ENCODE measurements at places on chromosomes 16 and 17.

- DNase-seq: no peak
Observed at GRCh38 chr16:46702030-46702429, 12.6 kb downstream of the ORC6 start.

GRCh38 chr16:78749745-78750268 is 650.4 kb downstream of the WWOX start:
- DNase-seq: no peak

- no peak for DNase-seq
Observed at GRCh38 chr17:57881143-57881542, 31.3 kb upstream of the MRPS23 start.

DNA sequence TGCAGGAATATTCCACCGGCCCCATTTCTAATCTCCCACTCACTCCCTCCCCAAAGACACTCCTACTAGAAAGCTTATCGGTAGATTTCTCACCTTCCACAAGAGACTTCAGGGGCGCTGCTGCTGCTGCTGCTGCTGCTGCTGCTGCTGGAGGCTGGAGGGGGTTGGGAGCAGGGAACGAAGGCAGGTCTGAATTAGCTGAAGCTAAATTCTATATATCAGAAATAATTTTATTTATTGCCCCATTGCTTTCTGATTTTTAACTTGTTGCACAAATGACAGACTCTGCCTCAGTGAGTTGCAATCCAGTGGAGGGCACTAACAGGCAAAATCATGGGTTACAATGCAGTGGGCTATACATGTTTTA is 25.8 kb upstream of the HLF start:
- DNase-seq: no peak

- no peak for DNase-seq
Observed at GRCh38 chr17:49931416-49932137, 37.4 kb upstream of the DLX4 start.

- DNase-seq: peak; percentile 79
Observed at GRCh38 chr16:57648581-57649442, 19.3 kb upstream of the ADGRG3 start.

- DNase-seq: no peak
Observed at GRCh38 chr17:79631640-79632431, 21.0 kb upstream of the RBFOX3 start.

- DNase-seq: no peak
Observed at GRCh38 chr16:24046442-24046841, 209.7 kb upstream of the CACNG3 start.

DNA sequence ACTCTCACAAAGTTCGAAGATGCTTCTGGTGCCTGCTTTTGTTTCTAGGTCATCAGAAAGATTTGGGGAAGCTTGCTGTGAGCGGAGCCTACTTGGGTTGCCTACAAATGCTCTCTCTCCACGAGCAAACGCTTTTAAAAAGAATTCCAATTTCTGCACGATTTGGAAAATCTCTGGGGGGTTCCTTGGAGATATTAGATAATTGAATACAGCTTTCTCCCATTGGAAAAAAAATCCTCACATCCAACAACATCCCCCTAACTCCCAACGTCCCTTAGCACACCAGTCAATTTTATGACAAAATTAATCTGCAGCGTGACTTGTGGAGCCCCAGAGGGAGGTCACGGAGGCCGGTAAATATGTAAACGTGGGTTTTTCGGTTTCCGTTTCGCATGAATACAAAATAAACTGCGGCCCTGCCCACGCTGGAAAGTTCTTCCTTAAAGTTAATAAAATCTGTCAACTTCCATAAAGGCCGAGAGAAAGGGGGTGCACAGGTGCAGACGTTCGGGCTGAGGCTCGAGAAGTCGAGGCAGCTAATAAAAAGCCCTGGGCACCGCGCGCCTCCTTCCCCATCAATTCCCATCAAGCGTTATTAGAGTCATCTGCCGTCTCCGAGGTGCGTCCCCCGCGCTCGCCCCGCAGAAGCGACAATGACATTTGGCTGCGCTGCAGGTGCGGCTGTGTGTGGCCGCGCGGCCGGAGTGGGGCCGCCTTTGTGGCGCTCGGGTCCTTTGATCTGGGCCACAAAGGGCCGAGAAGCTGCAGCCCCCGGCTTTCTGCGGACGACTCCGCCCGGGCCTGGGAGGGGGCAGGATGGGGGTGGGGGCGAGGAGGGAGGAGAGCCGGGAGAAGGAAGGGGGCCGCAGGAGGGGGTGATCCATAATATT is 37.6 kb downstream of the SALL1 start:
- DNase-seq: no peak

GRCh38 chr17:2841606-2842005 is 45.4 kb downstream of the RAP1GAP2 start:
- no peak for DNase-seq

GRCh38 chr16:85321509-85322271 is 209.4 kb upstream of the CIBAR2 start:
- no peak for DNase-seq

DNA sequence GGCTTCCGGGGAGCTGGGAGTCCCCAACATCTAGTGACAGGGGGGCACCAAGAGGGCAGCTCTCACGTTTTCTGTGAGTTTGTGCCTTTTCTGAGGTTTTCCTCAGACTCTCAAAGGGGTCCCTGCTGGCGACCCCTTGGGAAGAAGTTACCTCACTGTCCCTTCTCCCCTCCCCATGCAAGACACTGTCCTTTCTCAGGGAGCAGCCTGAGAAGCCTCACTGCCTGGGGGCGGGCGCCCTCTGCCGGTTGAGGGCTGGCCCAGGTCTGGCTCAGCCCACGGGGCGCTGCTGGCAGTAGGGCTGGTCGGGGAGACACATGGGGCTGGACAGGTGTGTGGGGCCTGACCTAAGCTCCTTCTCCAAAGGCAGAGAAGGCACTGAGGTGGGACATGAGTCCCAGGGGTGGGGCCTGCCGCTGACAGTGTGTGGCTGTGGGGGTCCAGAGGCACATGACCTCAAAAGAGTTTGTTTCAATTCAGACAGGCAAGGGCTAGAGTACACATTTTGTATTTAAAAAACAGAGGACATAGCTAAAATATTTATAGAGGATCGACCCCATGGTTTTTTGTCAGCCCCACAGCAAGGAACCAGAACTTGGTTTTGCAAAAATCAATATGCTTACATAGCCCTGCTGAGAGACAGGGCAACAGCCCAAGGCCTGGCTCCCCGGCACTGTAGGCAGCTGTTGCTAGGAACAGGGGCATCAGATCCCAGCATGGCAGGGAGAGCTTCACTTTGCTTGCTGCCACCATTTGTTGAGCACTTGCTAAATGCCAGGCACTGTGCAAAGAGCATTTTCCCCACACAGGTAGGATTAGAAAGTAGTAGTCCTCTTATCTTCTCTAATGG is 18.5 kb upstream of the ALDH3A1 start:
- DNase-seq: peak; percentile 73

- peak; percentile 47 for DNase-seq
Observed at GRCh38 chr17:65027305-65027704, 29.2 kb downstream of the GNA13 start.

DNA sequence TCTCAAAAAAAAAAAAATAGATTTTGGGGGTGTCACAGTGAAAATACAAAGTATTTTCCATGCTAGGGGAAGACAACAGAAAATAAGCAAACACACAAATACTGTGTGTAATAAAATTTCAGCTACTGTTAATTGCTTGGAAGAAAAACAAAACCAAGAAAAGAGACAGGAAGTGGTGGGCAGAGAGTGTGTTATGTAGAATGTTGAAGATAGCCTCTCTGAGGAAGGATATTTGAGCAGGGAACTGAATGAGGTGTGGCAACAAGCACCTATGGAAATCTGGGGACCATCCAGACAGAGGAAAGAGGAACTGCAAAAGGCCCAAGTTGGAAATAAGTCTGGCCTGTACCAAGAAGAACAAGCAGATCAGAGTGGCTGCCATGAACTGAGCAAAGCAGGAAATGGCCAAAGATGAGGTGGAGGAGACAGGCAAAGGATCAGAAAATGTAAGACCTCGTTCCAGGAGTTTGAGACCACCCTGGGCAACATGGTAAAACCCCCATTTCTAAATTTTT is 7.8 kb upstream of the USP31 start:
- DNase-seq: no peak

GRCh38 chr17:50872710-50873424 is 6.7 kb upstream of the TOB1 start:
- peak; percentile 55 for DNase-seq

GRCh38 chr16:56577300-56577625 is 12.1 kb upstream of the MT3 start:
- no peak for DNase-seq

GRCh38 chr17:80920441-80920840 is 71.2 kb upstream of the CHMP6 start:
- no peak for DNase-seq

- no peak for DNase-seq
Observed at GRCh38 chr16:89009343-89010209, 32.6 kb upstream of the CBFA2T3 start.

- peak; percentile 57 for DNase-seq
Observed at GRCh38 chr17:42288803-42289610, 709 bp downstream of the STAT5A start.

DNA sequence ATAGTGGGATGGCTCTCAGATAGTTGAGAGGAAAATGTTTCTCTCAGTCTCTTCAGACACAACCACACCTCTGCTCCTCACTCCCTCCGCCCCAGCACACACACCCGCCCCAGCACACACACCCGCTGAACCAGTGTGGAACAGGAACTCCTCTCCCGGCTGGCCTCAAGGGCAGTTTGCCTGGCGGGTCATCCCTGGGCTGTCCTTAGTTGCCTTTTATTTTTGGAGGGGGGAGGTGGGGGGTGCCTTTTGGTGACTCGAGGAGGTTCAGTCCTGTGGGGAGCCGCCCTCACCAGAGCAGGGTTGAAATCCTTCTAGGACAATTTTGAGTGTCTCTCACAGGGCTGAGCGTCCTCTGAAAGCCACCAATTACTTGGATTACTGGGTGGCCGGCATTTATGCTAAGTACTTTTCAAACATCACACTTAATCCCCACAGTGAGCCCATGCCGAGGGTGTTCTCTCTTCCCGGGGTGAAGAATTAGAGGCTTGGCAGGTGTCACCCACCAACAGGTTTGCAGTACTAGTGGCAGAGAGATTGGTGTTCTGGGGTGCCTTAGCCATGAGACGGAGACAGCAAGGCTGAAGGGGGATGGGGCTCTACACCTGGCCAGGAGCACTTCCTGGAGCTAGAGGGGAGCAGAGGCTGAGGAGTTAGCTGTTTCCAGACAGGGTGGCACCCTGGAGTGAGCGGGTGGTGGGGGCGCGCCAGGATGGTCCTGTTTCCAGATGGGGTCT is 2.8 kb downstream of the RASD1 start:
- no peak for DNase-seq

Measured in activated CD4-positive, alpha-beta T cell treated with anti-CD3 and anti-CD28 coated beads, Interleukin-2, amount 50 U/mL, for 4 hours (primary cell).